ENCODE measurements at places on chromosomes 2 and 18. TPM values are rescaled to one million over a fixed set of nuclear protein-coding genes. Genes with fewer than 3 reads are reported as not detected.

The LBH gene
- 25.0 TPM for total RNA-seq

The DYSF gene
- total RNA-seq: 0.81 TPM

The CDK5R2 gene
- total RNA-seq: under 0.01 TPM

The BIN1 gene
- total RNA-seq: 66.0 TPM

The LBX2 gene
- total RNA-seq: 0.54 TPM

The PRKAG3 gene
- not detected for total RNA-seq

The ATP6V1B1 gene
- total RNA-seq: not detected

The MAP3K19 gene
- under 0.01 TPM for total RNA-seq

The PROM2 gene
- total RNA-seq: 0.54 TPM

The ASPRV1 gene
- total RNA-seq: 1.1 TPM

The DYNC1I2 gene
- 42.8 TPM for total RNA-seq

The ST6GAL2 gene
- total RNA-seq: 21.3 TPM

The CYP27C1 gene
- not detected for total RNA-seq

The IGFBP5 gene
- total RNA-seq: under 0.01 TPM

All from hematopoietic multipotent progenitor cell (in vitro differentiated cells).